Stomach (tissue), 19 donors: ENCODE measurements at places on chromosomes 3 and 15. TPM values are rescaled to one million over a fixed set of nuclear protein-coding genes. Genes with fewer than 3 reads are reported as not detected.

GRCh38 chr3:107643038-107643883 is 120.5 kb downstream of the BBX start:
- no peak overlapping the region for H3K27ac ChIP-seq
- no peak for DNase-seq
- peaks cover 8% of the 10 kb centered on the region for H3K4me1 ChIP-seq
- no peaks in the 10 kb centered on the region for H3K27me3 ChIP-seq
- H3K4me3 ChIP-seq: no peak overlapping the region

DNA sequence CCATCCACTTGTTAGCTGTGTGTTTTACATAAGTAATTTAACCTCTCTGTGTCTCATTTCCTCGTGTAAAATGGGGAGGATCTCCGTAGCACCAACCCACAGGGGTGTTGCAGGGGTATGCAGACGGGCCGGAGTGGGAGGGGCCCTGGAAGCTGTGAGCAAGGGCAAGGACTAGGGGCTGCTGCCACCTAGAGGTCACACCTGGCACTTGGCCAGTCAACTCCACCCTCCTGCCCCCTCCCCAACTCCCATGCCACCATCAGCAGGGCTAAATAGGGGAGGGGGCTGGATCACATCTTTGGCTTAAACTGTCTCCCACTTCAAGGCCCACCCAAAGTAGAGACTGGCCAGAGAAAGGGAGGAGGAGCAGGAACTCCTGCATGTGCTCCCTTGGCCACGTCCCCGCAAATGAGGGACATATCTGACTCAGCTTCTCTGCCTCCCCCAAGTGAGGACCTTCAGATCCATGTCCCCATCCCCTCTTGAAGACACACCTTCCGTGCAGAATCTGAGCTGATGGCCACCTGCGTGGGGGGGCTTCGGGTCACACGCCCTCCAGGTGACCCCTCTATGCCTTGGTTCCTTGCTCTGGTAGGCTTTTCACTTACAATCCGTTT is 2.6 kb downstream of the CCDC9B start:
- H3K4me1 ChIP-seq: peaks cover 77% of the 10 kb centered on the region
- H3K27me3 ChIP-seq: no peaks in the 10 kb centered on the region
- H3K27ac ChIP-seq: peak overlapping the region; percentile 92
- H3K4me3 ChIP-seq: peak overlapping the region; percentile 11
- DNase-seq: peak; percentile 74

DNA sequence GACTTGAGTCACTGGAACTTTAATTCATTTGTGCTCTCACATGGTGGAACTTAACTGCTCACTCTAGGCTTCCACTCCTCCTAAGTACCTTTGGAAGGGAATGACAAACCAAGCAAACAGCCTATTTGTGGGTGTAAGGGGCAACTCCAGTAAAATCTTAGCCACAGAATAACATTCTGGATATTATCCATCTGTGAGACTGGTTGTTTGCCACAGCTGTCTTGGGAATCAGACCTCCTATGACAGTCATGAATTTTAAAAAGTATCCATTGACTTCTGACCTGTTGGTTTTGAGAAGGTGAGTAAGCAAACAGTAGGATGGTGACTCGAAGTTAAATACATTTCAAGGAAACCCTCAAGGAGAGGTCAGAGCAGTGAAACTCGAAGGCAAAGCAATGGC is 147.3 kb upstream of the CDIN1 start:
- H3K27me3 ChIP-seq: no peaks in the 10 kb centered on the region
- H3K27ac ChIP-seq: no peak overlapping the region
- no peaks in the 10 kb centered on the region for H3K36me3 ChIP-seq
- no peaks in the 10 kb centered on the region for H3K4me1 ChIP-seq
- no peak overlapping the region for H3K4me3 ChIP-seq
- no peak for DNase-seq

DNA sequence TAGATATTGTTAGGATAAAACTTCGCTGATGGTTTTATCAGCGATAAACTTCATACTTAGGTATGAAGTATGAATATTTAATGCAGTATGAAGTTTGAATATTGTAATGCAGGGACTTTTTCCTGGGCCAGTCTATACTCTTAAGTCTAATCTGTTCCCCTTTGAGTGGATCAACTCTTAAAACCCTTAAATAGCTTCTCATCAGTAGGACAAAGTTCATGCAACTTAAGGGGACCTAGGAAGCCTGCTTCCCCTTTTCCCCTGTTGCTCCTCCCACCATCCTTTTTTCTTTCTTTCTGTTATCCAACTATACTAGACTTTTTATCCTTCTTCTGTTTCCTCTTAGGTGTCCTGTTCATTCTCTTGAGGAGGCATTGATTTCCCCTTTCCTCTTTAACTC is 78.7 kb downstream of the MITF start:
- no peak overlapping the region for H3K4me3 ChIP-seq
- no peak for DNase-seq

DNA sequence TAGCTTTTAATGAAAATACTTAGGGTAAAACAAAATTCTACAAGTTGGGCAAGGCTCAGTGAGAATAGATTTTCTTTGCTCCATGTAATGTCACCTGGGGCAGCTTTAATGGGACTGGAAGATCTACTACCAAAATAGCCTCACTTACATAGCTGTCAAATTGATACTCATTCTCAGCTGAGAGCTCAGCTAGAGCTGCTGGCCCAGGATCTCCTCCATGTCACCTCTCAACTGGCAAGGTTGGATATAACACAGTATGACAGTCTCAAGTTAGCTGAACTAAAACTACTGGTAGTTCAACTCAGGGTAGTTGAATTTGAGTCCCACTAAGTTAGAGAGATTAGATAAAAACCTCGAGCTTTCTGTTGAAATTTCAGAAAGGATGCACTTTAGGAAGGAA is 218.5 kb upstream of the PLSCR5 start:
- H3K27ac ChIP-seq: no peak overlapping the region
- H3K27me3 ChIP-seq: no peaks in the 10 kb centered on the region
- no peak for DNase-seq
- H3K36me3 ChIP-seq: no peaks in the 10 kb centered on the region

DNA sequence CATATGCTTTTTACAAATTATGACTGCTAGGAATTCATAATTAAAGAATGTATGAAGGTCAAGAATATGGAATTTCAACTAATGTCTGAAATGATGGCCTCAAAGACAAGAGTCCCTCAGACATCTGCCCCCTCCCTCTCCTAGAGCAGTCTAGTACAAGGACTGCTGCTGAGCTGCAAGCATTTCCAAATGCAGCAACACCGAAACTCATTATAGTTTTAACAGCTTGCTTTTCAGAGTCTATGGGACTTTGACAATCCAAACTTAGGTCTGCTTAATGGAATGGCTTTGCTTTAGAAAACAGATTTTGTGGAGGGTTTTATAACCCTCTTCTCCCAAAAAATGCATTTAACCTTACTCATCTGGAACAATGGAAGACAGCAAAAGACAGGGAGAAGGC is 115.4 kb downstream of the WDR76 start:
- no peak for DNase-seq
- no peaks in the 10 kb centered on the region for H3K36me3 ChIP-seq
- H3K4me3 ChIP-seq: no peak overlapping the region

- DNase-seq: no peak
- H3K4me1 ChIP-seq: peaks cover 21% of the 10 kb centered on the region
- H3K36me3 ChIP-seq: no peaks in the 10 kb centered on the region
Measured at GRCh38 chr3:161395115-161396012, 24.0 kb upstream of the SPTSSB start.

DNA sequence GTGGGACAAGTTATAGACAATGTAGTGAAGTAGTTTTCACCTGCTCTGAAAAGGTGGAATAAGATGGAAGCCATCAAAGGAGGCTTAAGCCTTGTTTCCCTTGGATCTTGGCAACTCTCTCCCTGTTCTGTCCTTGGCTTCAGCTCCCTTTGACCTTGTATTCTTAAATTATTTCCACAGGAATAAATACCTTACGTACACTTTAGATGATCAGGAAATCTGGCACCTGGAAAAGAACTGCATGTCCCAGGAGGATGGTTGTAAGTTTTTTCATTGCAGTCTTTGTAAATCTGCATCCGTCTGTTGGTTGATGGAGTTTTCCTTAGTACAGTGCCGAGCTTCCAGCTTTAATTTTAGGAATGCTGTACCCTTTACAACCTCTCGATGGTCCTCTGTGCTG is 11.8 kb downstream of the ST6GAL1 start:
- DNase-seq: no peak
- peaks cover 6% of the 10 kb centered on the region for H3K4me1 ChIP-seq
- no peak overlapping the region for H3K27ac ChIP-seq
- no peaks in the 10 kb centered on the region for H3K27me3 ChIP-seq
- no peak overlapping the region for H3K4me3 ChIP-seq
- peaks cover 5% of the 10 kb centered on the region for H3K36me3 ChIP-seq

- no peak for DNase-seq
- H3K4me3 ChIP-seq: no peak overlapping the region
- H3K27ac ChIP-seq: no peak overlapping the region
- peaks cover 4% of the 10 kb centered on the region for H3K4me1 ChIP-seq
- no peaks in the 10 kb centered on the region for H3K27me3 ChIP-seq
Measured at GRCh38 chr3:114974387-114974786, 172.7 kb downstream of the ZBTB20 start.

- DNase-seq: no peak
- H3K4me3 ChIP-seq: no peak overlapping the region
- H3K36me3 ChIP-seq: no peaks in the 10 kb centered on the region
- H3K27me3 ChIP-seq: no peaks in the 10 kb centered on the region
Measured at GRCh38 chr3:171516765-171517164, 56.6 kb upstream of the TNIK start.

- H3K27ac ChIP-seq: no peak overlapping the region
- no peak overlapping the region for H3K4me3 ChIP-seq
- DNase-seq: no peak
- no peaks in the 10 kb centered on the region for H3K4me1 ChIP-seq
- H3K27me3 ChIP-seq: no peaks in the 10 kb centered on the region
- no peaks in the 10 kb centered on the region for H3K36me3 ChIP-seq
Measured at GRCh38 chr15:32837935-32838334, 120.1 kb downstream of the GREM1 start.

DNA sequence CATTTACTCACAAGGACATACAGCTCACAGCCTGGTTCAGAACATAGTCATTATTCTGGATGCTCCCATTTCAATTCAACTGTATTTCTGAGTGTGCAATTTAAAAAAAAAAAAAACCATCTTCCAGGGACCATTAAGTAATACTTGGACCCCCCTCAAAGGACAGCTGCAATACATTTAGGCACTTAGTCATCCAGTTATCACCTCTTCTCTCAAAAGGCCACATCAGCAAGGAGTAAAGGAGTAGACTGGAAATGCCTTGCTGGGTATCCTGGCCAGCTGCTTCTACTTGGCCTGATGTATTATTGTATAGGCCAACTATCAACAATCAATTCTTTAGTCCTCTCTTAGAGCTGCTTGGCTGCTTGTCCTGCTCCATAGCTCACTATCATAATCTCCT is 211.4 kb upstream of the SETMAR start:
- H3K4me3 ChIP-seq: no peak overlapping the region
- no peaks in the 10 kb centered on the region for H3K27me3 ChIP-seq
- DNase-seq: no peak

- no peaks in the 10 kb centered on the region for H3K4me1 ChIP-seq
- no peak overlapping the region for H3K4me3 ChIP-seq
- H3K36me3 ChIP-seq: no peaks in the 10 kb centered on the region
- no peak for DNase-seq
- H3K27me3 ChIP-seq: no peaks in the 10 kb centered on the region
- H3K27ac ChIP-seq: no peak overlapping the region
Measured at GRCh38 chr3:164408326-164408725, 670.0 kb downstream of the SI start.

DNA sequence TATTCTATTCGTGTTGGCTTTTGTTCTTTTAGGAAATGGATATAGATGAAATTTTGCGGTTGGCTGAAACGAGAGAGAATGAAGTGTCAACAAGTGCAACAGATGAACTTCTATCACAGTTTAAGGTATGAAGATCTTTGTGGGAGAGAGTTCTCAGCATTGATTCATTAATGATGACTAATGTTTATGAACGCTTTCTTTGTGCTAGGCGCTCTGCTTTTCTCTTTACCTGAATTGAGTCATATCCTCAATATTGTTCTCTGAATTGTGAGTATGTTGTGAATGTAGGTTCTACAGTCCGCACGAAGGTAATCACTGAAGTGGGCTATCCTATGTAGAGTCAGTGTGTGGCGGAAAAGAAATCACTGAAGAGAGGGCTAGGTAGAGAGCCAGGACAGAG is 81.2 kb downstream of the CHD2 start:
- H3K36me3 ChIP-seq: peaks cover 100% of the 10 kb centered on the region
- no peak overlapping the region for H3K4me3 ChIP-seq
- H3K27me3 ChIP-seq: no peaks in the 10 kb centered on the region

DNA sequence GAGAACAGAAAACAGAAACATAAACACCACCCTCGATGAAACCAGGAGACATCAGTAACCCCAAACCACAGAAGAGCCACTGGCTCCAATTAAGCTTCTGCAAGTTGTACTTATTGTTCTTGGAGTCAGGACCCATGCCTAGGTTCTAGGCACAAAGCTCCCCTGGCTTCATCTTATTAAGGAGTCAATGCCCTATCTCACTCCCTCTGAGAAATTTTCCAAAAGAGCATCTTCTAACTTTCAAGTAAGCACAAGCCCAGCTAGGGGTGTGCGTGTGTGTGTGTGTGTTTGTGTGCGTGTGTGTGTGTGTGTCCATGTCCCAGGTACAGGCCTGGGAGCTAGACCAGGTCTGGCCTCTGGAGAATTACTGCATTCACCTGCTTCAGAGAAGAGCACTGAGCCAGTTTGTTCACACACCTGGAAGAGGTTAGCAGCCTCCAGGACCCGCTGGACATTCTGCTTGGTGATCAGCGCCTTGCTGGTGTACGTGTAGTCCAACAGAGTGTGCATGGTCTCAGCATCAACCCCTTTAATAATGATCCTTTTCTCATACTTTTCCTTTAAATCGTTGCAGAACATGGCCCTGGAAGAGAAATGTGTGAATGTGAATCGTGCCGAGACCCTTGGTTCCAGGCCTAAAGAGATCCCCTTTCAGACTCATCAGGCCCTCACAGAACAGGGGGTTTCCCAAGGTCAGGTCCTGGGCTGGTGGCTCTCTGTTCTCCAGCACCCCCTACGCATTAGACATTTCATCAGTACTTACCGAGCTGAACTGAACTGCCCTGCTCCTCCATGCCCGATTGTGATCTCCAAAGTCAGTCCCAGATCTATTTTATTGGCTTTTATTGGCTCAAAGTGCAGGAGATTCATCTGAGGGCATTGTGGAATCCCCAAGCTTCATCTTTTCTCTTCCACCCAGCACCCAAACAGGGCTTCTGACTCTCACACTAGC is 27.8 kb downstream of the KLHL6 start:
- H3K4me1 ChIP-seq: no peaks in the 10 kb centered on the region
- no peak for DNase-seq
- no peak overlapping the region for H3K27ac ChIP-seq
- no peak overlapping the region for H3K4me3 ChIP-seq
- no peaks in the 10 kb centered on the region for H3K36me3 ChIP-seq

DNA sequence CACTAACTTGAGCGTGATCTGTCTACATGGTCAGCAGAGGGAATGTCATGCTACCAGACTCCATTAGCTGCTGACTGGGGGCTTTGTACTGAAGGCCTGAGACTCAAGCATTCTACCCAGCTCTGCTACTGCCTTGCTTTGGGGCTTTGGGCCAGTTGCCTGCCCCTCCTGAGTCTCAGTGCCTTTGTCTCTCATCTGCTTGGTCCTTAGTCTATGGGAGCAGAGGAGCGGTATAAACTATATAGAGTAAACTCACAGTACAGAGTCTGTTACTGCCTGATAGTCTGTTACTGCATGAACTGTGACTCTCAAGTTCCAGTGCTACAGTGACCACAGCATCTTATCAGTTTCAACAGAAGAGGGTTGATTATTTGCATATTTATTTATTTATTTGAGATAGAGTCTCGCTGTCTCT is 38.5 kb upstream of the C15orf39 start:
- no peaks in the 10 kb centered on the region for H3K4me1 ChIP-seq
- no peak overlapping the region for H3K4me3 ChIP-seq
- no peaks in the 10 kb centered on the region for H3K36me3 ChIP-seq
- H3K27me3 ChIP-seq: no peaks in the 10 kb centered on the region
- DNase-seq: no peak

Gene SLC26A6
- 214 TPM for total RNA-seq

Gene DUOXA2
- 1.3 TPM for total RNA-seq

Gene GOLGA6L7
- total RNA-seq: not detected
